ENCODE measurements at places on chromosomes 2 and 18.

DNA sequence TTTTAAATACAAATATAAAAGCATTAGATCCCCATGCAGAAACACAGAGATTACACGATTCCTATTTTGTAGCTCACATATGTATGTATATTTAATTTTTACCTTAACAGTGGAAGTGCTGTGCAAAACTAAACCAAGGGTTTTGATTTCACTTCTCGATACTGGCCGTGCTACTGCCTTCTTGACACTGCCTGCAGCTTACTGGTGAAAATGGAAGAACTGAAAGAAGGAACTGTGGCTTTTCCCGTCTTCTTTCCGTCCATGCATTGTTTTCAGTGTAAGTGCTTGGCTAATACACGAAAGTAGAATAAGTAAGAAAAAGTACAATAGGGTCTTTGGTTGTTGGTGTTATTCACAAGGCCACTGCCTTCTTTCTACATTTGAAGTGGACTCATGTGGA lies 129.5 kb downstream of the NDUFA10 start:
- no peak for DNase-seq

DNA sequence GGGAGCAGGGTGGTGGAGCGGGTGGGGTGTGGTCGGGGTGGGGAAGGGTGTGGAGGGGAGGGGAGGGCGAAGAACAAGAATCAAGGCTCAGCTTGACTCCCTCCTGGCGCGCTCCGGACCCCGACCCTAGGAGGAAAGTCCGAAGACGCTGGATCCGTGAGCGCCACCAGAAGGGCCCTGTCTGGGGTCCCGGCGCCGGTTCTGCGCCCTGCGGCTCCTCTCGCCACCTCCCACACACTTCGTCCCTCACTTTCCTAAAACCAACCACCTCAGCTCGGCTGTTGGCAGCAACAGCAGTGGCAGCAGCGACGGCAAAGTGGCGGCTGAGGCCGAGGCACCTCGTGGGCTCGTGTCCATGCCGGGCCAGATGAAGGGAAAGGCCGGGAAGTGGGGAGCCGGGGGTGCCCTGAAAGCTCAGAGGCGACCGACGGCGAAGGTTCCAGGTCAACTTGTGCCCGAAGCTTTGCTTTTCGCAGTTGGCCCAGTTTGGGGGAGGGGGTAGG lies 2.1 kb downstream of the KLHL14 start:
- DNase-seq, result no peak

DNA sequence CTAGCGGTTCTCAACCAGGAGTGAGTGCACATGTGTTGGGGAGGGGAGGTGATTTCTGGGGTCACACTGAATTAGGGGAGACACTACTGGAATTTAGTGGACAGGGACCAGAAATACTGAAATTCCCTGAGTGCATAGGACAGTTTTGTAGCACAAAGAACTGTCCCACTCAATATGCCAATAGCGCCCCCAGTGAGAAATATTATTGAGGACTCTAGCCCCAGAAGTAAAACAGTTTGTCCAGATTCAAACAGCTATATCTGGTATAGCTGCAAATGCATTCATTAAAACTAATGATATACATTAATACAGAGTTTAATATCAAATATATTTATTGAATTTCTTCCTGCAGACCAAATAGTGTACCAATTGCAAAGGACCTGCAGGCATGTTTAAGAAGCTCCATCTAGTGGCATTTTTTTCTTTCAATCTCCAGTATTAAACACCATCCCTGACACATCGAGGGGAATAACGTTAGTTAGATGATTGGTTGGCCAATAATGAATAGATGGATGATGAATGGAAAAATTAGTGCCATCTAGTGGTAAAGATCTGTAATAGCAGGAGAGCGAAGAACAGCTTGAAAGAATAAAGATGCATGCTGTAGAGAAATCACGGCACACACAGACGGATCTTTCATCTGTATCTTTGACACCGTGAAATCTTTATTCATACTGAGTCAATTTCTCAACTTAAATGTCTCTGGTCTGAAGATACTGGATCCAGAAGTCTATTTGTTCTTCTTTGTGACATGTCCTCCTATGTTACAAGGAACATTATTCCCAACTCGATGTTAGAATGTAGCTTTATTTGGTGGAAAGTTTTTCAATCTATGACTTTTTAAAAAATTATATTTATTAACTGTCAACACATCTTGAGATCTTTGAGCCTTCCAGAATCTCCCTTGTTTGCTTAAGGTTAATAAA lies 62.5 kb downstream of the DHRS9 start:
- DNase-seq, result no peak

GRCh38 chr2:183253441-183254130 lies 129.3 kb downstream of the NUP35 start:
- no peak for DNase-seq

DNA sequence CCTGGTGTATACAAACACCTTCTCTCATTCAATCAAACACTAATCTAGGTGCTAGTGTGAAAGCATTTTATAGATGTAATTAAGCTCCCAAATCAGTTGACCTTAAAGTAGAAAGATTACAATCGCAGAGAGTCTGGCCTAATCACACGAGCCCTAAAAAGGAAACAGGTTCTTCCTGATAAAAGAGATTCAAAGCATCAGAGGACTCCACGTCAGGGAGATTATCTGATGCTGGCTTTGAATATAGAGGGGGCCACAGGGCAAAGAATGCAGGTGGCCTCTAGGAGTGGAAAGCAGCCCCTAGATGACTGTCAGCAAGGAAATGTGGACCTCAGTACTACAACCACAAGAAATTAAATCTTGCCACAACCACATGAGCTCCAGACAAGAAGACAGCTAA lies 28.2 kb upstream of the ZC3H15 start:
- no peak for DNase-seq

- DNase-seq, result no peak
Measured at GRCh38 chr2:224894356-224894755, 147.9 kb downstream of the DOCK10 start.

DNA sequence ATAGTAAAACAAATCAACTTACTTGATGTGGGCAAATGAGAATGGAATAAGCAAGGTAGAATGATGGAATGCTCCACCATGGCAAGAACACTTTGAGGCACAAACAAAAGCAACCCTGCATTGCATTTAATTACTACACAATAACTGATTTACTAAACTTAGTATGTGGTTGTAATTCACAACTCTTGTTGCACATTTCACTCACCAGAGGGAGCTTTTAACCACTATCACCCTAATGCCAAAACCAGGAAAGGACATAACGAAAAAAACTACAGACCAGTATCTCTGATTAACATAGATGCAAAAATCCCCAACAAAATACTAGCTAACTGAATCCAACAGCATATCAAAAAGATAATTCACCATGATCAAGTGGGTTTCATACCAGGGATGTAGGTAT lies 659.8 kb downstream of the CPS1 start:
- peak; percentile 9 for DNase-seq

- no peak for DNase-seq
Measured at GRCh38 chr2:217090884-217091283, 231.0 kb upstream of the TNP1 start.

- DNase-seq, result no peak
Measured at GRCh38 chr2:154484338-154485099, 214.0 kb upstream of the KCNJ3 start.

Measured in iPS DF 6.9 (cell line).